ENCODE measurements at places on chromosomes 1 and 21.

DNA sequence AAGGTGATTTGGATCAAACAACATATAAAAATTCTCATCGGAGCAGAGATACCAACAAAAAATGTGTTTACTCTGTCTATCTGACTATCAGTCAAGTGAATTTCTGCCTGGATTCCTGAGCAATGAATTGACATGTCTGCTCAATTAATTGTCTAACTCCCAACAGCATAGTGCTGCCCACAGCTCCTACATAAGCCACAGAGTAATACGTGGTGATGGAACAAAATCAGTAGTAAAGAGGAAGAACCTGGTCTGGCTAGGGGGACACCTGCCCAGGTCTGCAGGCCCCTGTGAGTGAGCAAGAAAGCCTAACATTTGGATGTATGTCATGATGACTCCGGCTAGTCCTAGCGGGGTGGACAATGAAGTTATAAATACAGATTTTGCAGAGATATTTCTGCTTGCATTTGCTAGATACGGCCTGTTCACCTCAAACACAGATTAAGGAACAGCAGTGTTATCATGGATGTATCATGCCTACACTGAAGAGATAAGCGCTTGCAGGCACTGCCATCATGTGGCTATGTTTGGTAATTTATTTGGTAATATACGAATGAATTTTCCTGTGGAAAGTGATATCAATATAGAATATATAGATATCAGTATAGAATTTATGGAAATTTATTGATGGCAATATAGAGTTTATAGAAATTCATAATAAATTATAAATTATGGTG lies 69.6 kb upstream of the LRRC8B start:
- DNase-seq, result peak; percentile 47

DNA sequence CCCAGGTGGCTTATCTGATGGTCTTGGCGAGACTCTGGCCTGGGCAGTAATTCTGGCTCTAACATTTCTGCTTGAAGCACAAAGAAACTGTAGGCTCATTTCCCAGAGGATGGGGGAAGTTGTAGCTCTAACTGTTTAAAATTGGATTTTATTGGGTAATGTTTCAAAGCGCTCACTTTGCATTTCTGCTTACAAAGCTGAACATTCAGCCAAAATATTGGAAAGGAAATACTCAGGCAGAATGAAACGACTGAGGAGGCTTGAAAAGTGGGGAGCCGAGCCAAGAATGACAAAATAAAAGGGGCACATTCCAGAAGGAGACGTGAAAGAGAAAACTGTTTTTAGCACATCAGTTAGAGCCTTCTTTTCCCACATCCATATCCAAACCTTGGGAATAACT lies 202.6 kb downstream of the GRIK1 start:
- DNase-seq, result no peak

GRCh38 chr1:21491488-21492355 lies 17.5 kb upstream of the ALPL start:
- no peak for DNase-seq

DNA sequence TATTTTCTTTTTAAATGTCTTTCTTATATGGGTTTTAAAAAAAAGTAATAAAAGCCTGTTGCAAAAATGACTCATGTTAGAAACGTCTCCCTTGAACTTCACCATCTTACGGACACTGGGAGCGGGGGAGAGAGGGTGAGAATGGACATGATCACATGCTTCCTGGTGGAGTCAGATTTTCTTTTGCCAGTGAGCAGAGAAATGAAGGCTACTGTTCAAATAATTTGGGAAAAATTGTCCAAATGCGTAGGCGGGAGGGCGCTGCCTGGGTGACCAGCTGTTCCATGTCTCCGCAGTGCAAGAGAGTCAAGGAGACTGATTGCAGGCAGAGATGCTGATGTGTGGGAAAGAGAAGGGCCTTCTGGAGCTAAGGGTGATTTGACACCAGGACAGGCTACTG lies 23.1 kb downstream of the EIF2D start:
- DNase-seq, result no peak

GRCh38 chr1:201251411-201251810 lies 31.9 kb upstream of the PKP1 start:
- no peak for DNase-seq

DNA sequence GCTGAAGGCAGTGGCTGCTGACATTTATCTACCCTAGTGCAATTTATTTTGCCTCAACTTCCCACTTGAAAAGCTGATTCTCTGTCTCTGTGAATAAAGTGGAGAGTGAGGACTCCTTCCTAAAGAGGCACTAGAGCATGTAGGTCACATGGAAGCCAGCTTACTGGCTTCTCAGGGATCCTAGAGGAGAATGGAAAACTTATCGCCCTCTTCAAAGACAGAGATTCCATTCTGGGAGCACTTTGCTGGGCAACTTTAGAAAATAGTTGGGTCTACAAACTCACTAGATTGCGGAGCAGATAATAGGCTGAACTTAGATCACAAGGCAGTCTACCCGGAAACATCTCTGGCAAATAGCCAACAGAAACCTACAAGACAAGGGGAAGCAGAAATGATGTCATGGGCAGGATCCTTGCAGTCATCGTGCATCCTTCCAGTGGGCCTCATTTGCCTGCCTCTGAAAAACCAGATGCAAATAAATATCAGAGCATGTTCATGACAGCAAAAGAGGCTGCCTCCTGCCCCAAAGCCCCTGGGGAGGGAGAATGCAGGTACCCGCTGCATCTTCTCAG lies 104.8 kb upstream of the BARHL2 start:
- no peak for DNase-seq

- DNase-seq, result no peak
Measured at GRCh38 chr1:162389021-162389818, 7.7 kb downstream of the C1orf226 start.

- DNase-seq, result no peak
Measured at GRCh38 chr1:48093147-48093546, 96.0 kb upstream of the TRABD2B start.

DNA sequence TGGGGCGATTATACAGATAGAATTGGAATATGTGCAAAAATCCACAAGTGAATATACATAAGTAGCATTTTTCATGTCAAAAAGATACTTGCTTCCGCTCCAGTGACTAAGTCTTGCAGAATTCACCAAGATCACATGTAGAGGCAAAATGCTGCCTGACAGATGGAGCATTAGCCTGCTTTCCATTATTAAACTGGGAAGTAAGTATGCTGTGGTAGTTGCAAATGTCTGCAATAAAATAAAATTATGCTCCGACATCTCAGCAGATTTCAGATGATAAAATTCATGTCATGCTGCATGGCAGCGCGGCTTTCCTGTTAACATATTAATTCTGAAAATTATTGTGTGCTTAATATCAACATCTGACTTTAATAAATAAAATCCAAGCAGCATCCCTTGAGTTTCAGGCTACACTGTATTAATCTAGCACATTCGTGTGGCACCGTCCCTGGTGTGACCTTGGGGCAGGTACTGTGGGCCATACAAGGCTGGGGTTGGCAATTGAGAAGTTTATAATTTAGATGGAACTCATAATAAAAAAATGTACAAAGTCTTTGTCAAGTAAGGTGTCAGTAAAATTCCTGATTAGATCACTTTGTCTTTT lies 366.4 kb upstream of the ZP4 start:
- no peak for DNase-seq

GRCh38 chr21:39958731-39959130 lies 91.5 kb downstream of the PCP4 start:
- no peak for DNase-seq

GRCh38 chr21:45010860-45011259 lies 63.5 kb upstream of the ADARB1 start:
- DNase-seq, result no peak

GRCh38 chr1:15220024-15220392 lies 27.0 kb upstream of the FHAD1 start:
- DNase-seq, result no peak

DNA sequence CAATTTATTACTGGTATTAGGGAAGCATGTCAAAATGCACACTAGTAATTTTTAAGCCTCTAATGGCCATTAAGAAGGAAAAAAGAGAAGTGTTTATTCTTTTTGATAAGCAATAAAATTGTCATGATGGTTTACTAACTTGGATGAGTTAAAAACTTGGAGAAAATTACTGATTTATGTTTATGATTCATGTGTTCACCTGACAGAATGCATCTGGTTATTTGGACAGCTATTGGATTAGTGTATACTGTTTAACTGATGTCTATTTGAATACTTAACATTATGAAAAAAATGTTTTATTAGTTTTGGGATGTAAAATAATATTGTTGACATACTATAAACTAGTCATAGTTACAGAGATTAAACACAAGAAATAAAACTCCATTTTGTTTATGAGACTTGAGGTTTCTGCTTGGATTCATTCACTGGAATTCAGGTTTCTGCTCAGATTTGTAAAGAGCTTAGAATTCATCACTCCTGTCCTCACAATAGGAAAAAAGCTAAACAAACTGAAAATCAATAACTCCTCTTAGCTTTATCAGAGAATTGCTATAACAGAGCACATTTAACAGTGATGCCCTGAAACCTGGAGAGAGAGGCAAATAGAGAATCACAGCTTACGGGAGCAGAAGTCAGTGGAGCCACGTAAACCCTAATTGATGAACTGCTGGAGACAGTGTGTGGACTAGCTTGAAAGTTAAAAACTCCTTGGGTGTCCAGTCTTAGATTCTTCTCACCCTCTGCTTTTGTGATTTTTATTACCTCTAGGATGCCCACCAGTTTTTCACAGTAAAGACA lies 56.7 kb downstream of the RALGPS2 start:
- no peak for DNase-seq

DNA sequence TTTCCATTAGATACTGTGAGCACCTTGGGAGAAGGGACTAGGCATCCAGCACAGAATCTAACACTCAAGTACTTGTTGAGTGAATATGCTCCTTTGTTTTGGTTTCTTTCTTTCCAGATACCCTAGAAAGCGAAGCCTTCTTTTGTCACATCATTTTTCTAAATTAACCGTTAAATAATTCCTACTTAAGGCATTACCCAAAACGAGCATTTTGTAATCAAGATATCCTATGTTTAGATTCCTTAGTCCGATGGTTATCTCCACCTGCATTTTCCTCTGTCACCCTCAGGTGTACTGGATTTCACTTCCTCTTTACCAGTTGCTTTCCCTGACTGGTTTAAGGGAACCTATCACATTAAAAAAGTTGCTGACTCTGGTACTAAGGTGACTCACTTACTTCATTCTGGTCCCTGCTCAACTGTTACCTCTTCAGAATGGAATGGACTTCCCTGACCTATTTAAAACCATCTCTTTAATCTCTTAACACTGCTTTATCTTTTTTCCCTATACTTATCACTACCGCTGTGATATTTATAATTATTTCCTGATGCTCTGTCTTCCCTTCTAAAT lies 3.2 kb downstream of the B3GALNT2 start:
- DNase-seq, result no peak

DNA sequence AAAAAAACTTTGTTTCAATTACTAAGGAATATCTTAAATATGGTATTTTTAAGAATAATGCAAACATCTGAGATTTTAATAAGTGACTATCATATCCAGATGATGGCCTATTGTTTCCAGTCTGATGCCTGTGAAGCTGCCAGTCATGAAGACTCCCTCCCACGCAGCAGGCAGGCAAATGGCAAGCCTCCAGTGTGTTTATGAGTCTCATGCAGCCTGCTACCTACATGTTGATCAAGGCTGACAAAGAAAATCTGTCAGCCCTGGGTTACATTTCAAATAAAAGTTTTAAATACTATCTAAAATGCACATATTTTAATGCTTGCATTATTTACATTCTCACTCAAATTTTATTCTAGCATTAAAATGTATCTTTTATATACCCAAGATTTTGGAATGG lies 137.6 kb upstream of the RNPC3 start:
- DNase-seq, result no peak

DNA sequence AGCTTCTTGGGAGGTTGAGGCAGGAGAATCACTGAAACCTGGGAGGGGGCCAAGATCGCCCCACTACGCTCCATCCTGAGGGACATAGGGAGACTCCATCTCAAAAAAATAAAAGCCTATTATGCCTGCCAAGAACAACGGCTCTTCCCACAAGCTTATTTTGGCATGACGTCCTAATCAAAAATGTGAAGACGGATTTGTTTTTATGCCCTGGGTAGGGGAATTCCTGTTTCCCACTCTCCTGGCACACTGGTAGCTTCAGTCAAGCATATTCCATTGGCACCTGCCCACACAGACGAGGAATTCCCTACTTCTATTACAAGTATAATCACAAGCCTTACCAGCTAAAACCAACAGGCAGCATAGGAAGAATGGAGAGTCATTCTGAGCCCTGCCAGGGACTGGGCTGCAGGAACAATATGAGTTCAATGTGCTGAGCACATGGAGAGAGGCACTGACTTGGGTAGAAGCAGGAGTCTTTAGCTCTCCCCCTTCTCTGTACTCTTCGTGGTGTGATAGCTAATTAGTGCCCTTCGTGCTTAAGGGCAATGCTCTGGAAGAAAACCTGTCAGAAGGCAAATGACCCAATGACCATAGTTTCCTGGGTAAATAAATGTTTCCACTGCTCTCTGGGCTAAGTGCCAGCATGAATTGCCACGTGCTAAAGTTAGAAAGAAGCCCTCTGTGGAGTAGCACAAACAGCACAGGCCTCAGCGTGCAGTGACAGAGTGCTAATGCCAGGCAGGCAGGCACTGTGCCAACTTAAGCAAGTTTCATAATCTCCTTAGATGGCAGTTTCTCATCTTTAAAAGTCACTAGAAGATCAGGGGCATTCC lies 16.8 kb downstream of the TNFSF4 start:
- DNase-seq, result no peak

GRCh38 chr1:208641579-208642280 lies 397.5 kb upstream of the PLXNA2 start:
- no peak for DNase-seq

- peak; percentile 59 for DNase-seq
Measured at GRCh38 chr1:172746091-172746949, 87.4 kb downstream of the FASLG start.

GRCh38 chr1:157240495-157241184 lies 102.4 kb upstream of the ETV3 start:
- no peak for DNase-seq

DNA sequence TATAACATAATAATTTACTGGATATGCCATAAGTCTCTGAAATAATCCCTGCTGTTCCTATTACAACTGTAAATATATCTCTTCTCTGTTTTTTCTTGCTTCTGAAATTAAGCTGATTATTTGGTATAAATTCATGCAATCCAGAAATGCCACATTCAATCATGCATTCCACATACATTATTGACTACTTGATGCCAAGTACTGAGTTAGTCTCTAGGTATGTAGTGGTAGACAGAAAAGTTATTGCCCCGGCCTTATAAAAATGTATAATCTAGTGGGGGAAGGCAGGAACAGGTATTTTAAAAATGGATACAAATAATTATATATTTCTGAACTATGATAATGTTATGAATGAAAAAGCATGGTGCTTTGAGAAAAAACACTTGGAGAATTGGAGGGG lies 338.6 kb upstream of the SNX7 start:
- no peak for DNase-seq

DNA sequence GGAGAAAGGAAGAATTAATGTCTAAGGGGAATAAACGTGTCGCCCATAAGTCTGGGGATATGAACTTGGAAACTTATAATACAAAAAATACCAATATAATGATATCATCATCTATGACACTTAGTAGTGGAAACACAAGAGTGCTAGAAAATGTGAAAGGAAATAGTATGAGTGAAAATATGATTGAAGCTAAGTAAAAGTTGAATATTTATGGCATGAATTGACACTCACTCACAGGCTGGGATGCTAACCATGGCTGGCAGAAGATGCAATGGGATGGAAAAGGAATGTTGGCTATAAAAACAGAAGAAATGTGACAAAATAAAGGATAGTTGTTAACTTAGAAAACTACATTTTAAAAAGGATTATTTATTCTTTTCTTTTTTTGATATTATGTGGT lies 120.1 kb downstream of the XPR1 start:
- DNase-seq, result no peak

GRCh38 chr1:82215056-82215852 lies 414.5 kb downstream of the ADGRL2 start:
- no peak for DNase-seq
